Endothelial cell (in vitro differentiated cells): ENCODE measurements at places on chromosomes 6 and 20.

DNA sequence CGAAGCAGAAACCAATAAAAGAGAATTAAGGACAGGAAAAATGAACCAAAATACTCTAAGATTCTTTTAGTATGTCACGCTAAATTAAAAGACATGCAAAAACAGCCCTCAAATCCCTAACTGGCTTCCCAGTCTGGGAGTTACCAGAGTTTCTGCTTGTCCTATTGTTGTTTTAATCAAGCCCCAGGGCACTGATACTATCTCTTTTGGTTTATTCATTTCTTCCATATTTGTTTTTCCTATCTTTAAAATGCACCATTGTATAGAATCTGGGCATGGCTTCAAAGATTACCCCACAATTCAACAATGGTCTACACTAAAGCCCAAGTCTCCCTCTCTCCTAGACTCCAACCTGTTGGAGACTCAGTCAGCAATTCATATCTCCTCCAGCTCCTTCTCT lies 169.1 kb downstream of the MYLK4 start:
- no peak for DNase-seq

DNA sequence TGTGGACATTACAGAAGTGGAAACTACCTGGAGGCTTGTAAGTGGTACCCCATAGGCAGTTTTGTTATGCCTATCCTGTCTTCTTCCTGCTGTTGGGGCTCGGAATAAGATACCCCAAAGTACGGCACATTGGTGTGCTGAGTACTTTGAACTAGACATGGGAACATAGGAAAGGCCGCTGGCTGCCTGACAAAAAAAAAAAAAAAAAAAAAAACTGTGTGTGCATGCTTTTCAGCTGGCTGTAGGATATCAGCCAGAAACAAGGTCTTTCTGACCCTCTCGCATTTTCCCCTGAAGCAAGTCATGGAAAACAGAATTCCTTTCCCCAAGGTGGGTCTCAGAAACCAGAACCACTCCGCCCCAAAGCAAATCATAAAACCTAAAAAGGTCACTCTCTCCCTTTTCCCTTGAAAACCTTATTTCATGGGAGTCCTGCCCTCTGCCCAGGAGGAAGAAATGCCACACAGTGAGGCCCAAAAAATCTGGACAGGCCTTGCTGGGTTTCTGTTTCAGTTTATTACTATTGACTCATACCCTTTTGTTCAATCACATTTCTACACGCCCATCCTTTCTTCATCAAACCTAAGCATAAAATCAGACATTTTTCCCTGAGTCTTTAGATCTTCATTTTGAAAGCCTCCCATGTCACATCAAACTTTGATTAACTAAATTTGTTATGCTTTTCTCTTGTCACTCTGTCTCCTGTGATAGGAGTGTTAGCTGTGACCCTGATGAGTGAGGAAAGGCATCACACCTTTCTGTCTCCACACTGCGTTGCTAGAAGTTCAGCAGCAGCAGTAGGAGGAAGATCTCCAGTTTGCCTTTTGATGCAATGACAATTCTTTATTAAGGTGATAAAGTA lies 17.2 kb downstream of the SLC2A12 start:
- DNase-seq: no peak

DNA sequence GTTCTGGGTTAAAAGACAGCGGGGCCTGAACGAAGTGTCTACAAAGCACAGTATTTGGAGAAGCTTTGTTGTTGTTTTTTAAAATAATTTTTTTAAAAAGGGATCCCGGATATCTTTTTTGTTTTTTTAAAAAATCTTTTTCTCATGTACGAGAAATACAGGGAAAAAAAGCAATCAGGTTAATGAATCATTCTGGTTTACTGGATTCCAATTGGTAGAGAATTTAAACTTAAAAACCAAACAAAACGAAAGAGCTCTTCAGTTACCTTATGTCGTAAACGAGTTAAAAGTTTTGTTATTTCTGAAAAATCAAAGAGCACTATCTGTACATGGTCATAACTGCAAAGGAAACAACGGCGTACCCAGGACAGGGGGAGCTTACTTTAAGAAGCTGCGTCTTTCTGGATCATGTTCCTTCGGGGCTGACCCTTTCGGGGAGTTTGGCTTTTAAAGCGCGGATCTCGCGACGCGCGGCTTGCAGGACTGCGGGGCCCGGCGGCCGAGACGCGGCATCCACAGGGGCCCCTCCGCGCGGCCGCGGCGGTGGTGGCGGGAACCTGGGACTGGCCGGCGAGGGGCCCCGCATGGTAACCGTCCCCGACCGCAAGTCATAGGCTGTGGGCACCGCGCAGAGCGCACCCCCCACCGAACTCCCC lies 927 bp downstream of the IL20RA start:
- peak; percentile 27 for DNase-seq

- DNase-seq: no peak
Measured at GRCh38 chr6:127291495-127291894, 24.8 kb downstream of the RNF146 start.

DNA sequence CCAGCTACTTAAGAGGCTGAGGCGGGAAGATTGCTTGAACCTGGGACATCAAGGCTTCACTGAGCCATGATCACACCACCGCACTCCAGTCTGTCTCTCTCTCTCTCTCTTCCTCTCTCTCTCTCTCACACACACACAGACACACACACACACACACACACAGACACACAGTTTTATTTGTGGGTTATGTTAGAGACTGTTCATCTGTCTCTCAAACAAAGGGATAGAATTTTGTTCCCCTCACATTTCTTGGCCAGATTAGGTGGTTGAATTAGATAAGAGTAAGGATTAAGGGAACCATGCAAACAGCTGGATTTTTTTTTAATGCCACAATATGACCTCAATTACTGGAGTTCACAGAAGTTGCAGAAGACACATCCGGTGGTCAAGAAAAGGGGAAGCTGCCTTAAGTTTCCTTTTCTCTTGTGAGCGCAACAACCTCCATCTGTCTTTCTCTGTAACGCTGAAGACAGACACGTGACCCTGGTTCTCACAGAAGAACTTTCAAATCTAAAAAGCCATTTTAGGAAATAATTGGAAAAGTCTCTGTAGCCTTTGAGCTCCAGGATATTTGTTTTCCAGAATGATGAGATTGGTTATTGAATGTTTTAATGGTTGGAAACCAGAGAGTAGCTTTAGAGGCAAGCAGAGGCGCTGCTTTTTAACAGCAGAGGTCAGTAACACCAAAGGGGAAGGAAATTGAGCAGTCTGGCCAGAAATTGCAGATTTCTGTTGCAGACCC lies 32.9 kb upstream of the LGSN start:
- peak; percentile 15 for DNase-seq

DNA sequence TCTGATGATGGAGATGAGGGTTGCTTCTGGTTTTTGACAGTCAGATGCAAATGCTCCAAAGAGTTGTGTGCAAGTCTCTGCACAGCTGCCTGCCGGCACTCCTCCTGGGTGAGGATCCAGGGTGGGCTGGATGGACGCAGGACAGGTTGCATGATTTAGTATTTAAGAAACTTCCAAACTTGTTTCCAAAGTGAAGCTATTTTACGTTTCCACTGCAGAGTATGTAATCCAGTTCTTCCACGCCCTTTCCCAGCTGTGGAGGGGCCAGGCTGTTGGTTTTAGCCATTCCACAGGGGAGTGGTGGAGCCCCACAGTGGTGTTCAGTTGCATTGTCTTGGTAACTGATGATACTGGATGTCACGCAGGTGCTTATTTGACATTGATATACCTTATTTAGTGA lies 157.3 kb downstream of the THBS2 start:
- no peak for DNase-seq

DNA sequence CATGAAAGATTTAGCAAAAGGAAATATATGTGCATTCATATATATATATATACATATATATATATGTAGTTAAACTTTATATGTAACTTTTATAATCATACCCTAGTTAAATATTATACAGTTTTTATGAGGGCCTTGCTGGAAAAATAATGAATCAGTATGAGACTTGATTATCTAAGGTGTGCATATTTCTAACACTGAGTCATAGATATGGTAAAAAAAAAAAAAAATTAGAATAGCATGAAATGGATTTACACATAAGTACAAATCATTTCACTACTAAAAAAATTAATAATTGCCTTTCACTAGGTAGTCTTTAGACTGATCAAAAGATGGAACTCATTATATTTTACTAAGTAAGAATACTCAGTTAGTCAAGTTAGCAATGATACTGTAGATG lies 51.3 kb upstream of the DST start:
- DNase-seq: no peak

DNA sequence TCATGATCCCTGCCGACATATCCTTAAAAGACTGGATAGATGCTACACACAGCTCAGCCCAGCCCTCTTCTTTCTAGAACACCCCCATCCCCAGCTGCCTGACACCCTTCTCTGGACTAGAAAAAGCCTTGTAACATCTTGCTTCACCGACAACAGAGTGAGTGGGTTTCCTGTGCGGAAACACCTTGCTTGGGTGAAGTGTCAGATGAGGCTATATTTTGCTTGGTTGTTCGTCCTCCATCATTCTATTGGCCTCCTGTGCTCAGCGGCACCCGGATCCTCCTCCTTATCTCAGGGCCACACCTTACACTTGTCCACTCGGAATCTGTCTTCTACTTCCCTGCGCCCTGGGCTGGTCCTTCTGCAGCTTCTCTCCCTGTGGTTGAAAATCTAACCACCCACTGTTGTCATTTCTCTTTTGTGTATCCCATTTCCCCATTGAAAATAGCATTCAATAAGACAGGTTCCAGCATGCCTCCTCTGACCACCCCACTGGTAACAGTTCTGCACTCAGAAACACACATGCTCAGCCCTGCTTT lies 101.3 kb upstream of the MLN start:
- no peak for DNase-seq

DNA sequence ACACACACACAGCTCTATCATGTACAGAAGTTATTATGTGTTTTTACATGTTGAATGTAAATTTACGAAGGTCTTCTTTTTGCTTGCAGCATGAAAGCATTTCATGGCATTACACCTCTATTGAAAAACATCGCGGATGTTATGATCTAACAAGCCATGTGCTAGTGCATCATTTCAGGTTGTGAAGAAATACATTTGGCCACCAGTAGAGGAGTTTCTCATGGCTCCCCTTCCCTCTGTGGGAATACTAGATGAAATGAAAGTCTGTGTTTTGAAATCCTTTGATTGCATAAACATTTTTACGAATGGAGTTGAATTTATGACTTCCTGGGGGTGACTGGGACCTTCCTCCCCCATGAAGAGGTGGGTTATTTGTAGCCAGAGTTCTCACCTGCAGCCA lies 17.7 kb downstream of the MAS1 start:
- no peak for DNase-seq

GRCh38 chr6:5201271-5201670 lies 59.5 kb downstream of the LYRM4 start:
- no peak for DNase-seq

GRCh38 chr20:46060301-46060881 lies 29.4 kb downstream of the NCOA5 start:
- DNase-seq: no peak

DNA sequence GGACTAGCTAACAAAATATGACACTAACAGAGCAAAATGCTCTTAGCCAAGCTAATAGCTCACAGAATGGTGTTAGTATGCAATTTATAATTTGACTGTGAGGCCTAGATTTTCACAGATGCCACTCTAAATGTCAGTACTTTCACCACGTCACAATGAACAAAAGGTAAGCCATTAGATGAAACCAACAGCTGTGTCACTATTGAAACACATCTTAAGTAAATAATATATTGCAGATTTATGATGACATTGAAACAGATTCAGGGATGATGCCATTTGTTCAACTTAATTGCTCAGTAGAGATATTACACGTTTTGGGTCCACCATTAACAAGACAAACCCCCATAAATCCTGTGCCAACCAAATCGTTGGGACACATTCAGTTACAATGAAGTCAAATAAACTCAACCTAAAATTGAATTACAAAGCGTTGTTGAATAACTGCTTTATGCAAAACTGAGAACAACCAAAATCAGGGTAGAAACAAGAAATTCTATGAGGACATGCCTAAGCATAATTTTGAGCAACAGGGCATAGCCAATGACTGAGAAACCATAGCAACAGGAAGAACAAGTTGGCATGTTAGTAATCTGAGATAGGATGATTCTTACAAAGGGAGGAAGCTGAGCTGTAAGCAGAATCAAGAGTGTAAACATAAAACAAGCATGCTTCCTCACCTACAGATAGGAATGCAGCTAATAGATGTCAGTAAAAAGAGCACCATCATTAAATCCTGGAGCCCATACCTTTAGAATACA lies 85.6 kb upstream of the KHDRBS2 start:
- no peak for DNase-seq

GRCh38 chr6:169473663-169474062 lies 220.0 kb upstream of the THBS2 start:
- no peak for DNase-seq

- DNase-seq: no peak
Measured at GRCh38 chr6:680666-681340, 12.1 kb downstream of the EXOC2 start.

- no peak for DNase-seq
Measured at GRCh38 chr20:48722002-48722731, 105.6 kb downstream of the PREX1 start.

DNA sequence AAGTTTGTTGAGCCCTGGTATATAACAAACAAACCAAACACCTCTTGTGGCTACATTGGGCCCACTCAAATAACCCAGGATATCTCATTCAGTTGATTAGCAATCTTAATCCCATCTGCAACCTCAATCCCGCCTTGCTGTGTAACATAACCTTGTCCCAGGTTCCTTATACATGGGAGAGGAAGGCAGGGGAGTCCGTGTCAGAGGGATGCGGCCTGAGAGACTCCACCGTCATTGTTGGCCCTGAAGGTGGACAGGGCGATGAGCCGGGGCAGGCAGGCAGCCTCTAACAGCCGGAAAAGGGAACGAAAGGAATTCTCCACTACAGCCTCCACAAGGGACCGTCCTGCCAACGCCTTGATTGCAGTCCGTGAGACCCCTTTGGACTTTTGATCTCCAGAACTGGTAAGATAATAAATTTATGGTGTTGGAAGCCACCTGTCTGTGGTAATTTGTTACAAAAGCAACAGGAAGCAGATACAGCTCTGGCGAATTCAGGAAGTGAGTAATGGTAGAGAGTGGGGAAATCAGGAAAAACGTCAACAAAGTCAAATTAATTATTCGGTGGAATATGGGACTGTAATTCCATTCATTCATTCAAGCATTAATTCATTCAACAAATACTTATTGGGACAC lies 124.5 kb upstream of the SALL4 start:
- DNase-seq: no peak

DNA sequence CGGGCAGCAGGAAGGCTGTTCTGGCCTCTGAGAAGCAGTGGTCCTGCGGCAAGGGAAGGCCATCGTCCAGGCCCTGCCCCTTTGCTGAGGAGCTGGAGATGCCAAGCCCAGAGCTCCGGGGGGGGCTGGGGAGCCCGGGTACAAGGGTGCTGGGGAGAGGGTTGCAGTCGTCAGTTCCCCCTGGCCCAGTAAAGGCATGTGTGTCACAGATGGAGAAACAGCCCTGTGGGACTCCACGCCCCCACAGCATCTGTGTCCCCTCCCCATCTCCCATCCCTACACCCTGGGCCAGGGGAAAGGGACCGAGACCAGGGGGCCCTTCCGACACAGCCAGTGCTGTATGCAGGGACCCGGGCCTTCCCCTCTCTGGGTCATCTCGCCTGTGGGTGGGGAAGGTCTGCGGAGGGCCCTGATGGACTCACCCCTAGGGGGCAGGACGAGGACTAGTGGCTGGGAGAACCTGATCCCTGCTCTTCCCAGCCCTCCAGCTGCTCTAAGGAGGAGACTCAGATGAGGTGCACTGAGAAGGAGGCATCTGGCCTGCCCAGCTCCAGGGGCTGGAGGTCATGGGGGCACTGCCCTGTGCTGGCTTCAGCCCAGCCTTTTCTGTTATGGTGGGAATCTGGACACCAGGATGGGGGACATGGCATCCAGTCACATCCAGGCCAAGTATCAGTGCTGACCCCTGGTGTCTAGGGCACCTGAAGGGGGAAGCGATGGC lies 609 bp downstream of the MYL9 start:
- peak; percentile 69 for DNase-seq
